ENCODE measurements at places on chromosomes 13 and 19. TPM values are rescaled to one million over a fixed set of nuclear protein-coding genes. Genes with fewer than 3 reads are reported as not detected.

The CBARP gene
- 2.9 TPM for total RNA-seq

The ICAM4 gene
- 0.39 TPM for total RNA-seq

The GNA15 gene
- total RNA-seq = not detected

The MIA gene
- not detected for total RNA-seq

The SEMA6B gene
- not detected for total RNA-seq

The TMEM86B gene
- total RNA-seq = 0.73 TPM

The C19orf33 gene
- total RNA-seq = not detected

The GNG8 gene
- total RNA-seq = not detected

The FCER2 gene
- not detected for total RNA-seq

The DLL3 gene
- 0.39 TPM for total RNA-seq

The SLC25A41 gene
- total RNA-seq = not detected

Measured in subcutaneous preadipocyte (primary cell).